ENCODE measurements at places on chromosomes 13 and 19.

- no peak for DNase-seq
These were observed 323.2 kb downstream of the OXGR1 start for GRCh38 chr13:96671073-96671472.

DNA sequence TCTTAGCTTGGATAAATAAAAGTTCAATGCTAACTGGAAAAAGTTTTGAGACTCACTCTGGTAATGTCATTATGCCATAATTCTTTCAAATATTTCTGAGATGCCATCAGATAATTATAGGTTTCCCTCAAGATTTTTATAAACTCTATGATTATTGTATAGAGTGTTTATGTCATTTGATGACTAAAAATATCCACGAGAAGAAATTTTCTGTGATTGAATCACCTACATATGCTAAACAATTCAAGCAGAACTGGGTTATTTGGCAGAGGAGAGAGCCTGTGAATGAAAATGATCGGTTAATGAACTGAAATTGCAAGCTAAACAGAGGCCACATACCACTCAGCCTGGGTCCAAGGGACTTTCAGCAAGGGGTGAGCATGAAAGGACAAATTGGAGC lies 92.6 kb upstream of the TSC22D1 start:
- DNase-seq: no peak

DNA sequence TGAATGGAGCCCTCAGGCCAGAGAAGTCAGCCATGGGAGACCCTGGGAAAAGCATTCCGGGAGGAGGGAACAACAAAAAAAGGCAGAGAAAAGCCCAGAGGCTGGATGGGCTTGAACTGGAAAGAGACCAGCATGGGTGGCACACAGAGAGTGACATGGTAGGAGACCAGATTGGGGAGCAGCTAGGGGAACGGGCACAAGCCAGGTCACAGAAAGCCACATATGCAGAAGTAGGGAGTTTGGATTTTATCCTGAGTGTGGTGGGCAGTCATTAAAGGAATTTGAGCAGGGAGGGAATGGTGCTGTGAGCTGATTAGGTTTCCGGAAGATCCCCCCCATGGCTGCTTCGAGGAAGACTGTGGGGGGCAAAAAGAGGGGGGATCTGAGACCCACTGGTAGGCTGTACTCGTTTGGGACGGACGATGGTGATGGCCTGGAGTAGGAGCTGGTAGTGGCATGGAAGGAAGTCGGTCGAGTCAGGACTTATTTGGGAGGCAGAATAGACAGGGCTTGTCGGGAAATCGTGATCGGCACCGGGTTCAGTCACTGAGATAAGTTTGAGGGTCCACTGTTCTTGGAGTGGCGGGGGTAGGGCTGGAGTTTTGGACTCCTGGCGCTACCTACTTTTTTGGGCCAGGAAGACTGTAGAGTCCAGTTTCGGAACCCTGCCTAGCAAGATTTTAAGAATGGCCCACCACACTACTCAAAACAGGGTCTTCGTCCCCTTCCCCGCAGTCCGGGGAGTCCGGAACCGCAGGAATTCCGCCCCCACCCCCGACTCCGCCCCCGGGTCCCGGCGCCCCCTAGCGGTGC lies 949 bp downstream of the SERTAD1 start:
- no peak for DNase-seq

GRCh38 chr19:19106056-19106551 lies 32.2 kb downstream of the TMEM161A start:
- DNase-seq: peak; percentile 82

DNA sequence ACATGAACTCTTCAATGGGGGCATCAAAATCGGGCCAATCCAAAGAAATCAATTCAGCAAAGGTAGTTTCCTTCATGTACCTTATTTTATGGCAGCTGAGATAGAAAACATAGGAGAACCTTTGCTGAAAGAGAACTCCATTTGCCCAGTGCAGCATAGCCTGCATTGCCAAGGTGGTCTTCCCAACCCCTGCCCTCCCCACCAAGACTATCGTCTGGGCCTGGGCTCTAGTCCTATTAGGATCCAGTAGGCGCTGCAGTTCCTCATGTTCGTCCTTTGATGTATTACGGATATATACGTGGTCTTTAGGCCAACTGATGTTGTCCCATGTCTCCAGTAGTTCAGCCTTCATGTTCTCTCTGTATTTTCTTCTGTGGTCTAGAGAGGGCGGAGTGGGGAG lies 19.2 kb downstream of the NLRP13 start:
- DNase-seq: no peak

GRCh38 chr13:78198821-78199220 lies 280.2 kb upstream of the EDNRB start:
- no peak for DNase-seq

- peak; percentile 12 for DNase-seq
These were observed 4.6 kb downstream of the FAM187B start for GRCh38 chr19:35223862-35224505.

DNA sequence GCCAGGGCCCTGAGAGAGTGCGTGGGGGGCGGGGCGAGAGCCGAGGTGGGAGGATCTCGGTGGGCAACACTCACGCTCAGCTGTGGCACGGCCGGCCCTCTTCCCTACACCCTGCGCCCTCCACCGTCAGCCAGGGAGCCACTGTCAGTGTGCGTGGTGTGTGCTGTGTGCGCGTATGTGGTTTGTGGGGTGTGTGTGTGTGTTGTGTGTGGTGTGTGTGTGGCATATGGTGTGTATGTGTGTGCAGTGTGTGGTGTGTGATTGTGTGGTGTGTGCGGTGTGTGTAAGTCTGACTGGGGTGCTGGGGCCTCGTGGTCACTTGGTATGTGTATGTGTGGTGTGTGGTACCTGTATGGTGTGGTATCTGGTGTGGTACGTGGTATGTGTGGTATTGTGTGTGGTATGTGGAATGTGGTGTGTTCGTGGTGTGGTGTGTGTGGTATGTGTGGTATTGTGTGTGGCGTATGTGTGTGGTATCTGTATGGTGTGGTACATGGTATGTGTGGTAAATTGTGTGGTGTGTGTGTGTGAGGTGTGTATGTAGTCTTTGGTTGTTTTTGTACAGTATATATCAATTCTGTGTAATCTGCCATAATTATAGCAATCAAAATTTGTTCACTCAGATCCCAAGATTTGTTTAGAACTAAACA lies 5.1 kb downstream of the GRK1 start:
- no peak for DNase-seq

DNA sequence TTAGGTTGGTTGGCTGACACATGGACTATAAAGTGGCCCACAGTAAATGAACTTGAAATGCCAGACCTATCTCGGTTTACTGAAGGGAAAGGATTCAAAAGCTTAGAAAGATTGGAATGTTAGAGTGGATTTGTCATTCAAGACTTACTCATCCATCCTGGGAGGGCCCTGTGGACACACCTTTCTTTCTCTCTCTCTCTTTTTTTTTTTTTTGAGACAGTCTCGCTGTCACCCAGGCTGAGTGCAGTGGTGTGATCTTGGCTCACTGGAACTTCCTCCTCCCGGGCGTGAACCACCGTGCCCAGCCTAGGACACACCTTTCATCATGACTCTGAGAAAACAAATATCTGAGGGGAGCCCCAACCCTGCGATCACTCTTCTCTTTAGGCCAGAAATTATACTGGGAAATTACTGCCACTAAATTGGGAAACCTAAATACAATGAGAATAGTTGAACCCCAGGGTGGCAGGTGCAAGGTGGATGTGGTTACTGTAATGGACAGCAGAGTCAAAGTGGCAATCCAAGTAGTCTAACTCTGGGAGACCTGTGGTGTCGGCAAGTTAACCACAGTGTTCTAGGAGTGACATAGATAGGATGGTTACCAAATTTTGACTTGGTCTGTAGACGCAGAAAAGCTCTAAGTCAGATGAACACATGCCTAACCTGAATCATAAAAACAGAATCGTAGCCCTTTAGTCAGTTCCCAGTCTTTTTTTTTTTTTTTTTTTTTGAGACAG lies 47.1 kb upstream of the ZMYM5 start:
- DNase-seq: no peak

DNA sequence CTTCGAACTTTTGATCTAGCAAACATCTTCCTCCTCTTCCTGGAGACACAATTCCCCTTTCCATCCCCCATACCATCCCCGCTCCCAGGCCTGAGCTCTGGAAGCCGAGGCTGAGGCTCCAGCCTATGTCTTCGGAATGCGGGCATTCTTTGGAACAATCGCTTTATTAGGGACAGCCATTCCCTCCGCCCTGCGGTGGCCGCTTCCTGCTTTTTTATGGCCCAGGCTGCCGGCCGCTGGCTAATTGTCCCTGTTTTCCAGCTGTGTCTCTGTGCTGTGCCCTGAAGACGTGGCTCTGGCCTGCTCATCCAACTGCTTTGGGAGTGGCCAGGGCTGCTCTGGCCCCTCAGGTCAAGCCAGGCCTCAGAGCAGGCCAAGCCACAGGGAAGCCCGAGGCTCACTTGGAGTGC lies 2.1 kb upstream of the CDX2 start:
- peak; percentile 98 for DNase-seq

GRCh38 chr19:41198559-41198958 lies 5.5 kb downstream of the CYP2S1 start:
- DNase-seq: no peak

DNA sequence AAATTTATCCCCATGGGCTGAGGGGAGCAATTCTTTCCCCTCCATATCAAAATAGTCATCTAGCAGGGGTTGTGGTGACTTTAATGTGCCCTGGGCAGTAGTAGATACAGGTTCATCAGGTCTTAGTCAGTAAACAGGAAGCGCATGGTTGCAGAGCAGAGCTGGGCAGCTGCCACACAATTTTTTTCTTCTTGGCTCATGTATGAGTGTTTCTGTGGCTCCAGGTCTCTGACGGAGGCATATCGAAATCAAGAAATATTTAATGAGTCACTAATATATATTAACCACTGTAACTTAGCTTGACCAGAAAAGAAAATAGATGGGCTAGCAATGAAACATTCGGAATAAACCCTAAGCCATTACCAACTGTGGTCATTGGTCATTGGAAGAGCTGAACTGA lies 68.4 kb upstream of the UBL3 start:
- DNase-seq: no peak

GRCh38 chr13:112877539-112877938 lies 91.5 kb upstream of the MCF2L start:
- no peak for DNase-seq

DNA sequence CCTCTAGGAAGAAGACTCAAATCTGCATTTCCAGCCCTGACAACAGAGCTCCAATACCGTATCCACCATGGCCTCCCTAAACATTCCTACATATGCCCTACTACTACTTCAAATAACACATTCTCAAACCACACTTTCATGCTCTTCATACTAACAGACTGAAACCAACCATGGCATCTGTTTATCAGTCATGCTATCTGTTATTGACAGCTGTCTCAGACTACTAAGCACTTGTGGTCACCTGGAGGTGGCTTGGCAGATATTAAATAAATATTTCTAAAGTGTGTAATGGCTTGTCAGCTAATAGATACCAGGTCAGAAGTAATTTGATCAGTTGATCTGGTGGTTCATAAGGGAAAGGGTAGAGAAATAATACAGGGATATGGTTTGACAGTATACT lies 489.1 kb downstream of the DIAPH3 start:
- DNase-seq: no peak

- DNase-seq: no peak
These were observed 1.3 kb upstream of the SPIB start for GRCh38 chr19:50417111-50418081.

DNA sequence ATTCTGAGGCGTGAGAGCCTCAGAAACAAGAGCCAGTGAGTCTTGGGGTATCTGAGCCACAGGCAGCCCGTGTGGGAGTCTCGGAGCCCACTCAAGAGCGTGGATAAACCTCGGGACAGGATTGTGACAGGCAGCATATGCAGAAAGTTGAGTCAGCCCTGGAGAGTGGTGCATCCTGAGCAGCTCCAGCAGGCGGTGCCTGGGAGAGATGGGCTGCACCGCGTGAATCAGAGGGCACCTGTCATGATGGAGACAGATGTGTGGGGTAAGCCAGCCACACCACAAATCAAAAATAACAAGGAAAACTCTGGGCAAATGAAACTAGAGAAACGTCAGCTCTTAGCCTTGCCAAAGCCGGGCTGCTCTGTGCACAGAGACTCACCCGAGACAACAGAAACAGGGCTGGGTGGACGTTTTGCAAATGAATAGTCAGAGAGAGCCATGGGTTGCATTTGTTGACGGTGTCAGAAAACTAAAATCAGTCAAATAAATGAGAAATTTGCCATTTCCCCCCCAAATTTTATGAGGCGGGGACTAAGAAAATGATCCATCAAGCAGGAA lies 30.0 kb upstream of the POP4 start:
- peak; percentile 51 for DNase-seq

DNA sequence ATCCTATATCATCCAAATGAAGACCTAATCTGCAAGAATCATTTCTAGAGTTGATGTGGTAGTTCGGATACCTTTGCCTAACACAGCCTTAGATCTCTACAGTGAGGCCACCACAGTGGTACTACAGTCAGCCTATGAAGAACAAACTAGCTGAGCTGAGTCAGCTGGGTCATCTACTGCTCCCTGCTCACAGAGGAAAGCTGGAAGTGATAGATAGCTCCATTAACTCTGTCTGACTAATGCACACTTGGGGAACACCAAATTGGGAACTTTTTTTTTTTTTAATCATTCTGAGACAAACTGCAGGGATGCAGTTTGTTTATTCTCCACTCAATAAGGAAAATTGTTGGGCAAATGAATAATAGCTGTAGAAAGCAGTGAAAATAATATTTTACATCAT lies 1160.6 kb downstream of the PCDH9 start:
- no peak for DNase-seq

DNA sequence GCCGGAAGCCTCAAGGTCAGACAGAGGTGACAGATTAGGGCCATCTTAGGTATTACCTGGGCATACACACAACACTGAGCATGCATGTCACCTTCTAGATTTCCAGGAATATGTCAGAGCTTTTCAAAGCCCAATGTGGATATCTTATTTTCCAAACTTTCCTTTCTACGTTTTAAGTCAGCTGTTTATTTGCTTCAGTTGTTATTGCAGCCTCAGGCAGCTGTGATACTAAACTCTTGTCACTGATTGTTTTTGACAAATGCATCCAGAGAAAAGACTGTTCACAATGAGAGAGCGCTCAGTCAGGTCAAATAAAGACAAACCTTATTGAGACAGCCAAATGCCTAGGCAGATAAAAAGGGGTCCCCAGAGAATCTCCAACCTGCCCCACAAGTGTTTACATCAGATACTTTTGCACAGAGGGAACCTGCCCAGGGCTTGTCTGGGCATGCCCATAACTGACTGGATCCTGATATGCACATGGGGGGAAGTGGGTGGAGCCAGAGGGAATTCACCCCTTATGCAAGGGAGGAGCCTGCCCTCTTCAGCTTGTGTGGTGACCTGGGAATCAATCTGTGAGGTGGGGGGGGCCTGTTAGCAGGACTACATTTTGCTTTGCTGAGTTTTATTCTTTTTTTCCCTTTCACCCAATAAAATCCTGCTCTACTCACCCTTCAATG lies 28.5 kb downstream of the MED4 start:
- no peak for DNase-seq
